Activated CD4-positive, alpha-beta memory T cell treated with anti-CD3 and anti-CD28 coated beads for 36 hours (primary cell): ENCODE measurements at places on chromosomes 5 and 9. TPM values are rescaled to one million over a fixed set of nuclear protein-coding genes. Genes with fewer than 3 reads are reported as not detected.

Gene RASEF
- not detected for total RNA-seq

Gene ZNF454
- not detected for total RNA-seq

DNA sequence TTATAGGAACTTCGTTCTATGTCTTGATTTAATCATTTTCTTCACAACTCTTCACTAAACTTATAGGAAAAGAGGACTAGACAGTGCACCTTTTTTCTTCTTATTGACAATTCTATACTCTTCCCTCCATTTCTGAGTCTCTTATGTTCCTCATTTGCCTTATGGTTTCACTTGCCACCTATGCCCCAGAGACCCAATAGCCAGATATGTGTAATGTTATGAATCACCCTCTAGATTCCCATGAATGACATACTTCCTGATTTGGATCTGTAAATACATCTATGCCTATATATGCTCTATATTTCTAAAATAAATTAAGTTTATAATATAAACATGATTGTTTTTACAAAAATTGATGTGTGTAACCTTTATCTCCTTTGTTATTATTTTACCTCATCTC is 514.1 kb upstream of the MEF2C start:
- H3K36me3 ChIP-seq: no peaks in the 10 kb centered on the region
- no peaks in the 10 kb centered on the region for H3K27me3 ChIP-seq
- H3K4me3 ChIP-seq: no peak overlapping the region
- no peak for DNase-seq
- no peak overlapping the region for H3K27ac ChIP-seq

- no peaks in the 10 kb centered on the region for H3K4me1 ChIP-seq
- H3K36me3 ChIP-seq: no peaks in the 10 kb centered on the region
- H3K4me3 ChIP-seq: no peak overlapping the region
- no peak for DNase-seq
These were observed 244.1 kb downstream of the ADGRV1 start for GRCh38 chr5:90802474-90803317.

- no peaks in the 10 kb centered on the region for H3K4me1 ChIP-seq
- H3K4me3 ChIP-seq: no peak overlapping the region
- H3K27me3 ChIP-seq: no peaks in the 10 kb centered on the region
- no peak overlapping the region for H3K27ac ChIP-seq
- no peak for DNase-seq
These were observed 316.5 kb downstream of the BNC2 start for GRCh38 chr9:16553869-16554540.
